NCI-H1930 (cell line): ENCODE measurements at places on chromosomes 7 and 10.

GRCh38 chr10:17181751-17182150, 19.7 kb downstream of the TRDMT1 start:
- DNase-seq: no peak

GRCh38 chr7:29209745-29210144, 15.2 kb downstream of the CHN2 start:
- DNase-seq: no peak

DNA sequence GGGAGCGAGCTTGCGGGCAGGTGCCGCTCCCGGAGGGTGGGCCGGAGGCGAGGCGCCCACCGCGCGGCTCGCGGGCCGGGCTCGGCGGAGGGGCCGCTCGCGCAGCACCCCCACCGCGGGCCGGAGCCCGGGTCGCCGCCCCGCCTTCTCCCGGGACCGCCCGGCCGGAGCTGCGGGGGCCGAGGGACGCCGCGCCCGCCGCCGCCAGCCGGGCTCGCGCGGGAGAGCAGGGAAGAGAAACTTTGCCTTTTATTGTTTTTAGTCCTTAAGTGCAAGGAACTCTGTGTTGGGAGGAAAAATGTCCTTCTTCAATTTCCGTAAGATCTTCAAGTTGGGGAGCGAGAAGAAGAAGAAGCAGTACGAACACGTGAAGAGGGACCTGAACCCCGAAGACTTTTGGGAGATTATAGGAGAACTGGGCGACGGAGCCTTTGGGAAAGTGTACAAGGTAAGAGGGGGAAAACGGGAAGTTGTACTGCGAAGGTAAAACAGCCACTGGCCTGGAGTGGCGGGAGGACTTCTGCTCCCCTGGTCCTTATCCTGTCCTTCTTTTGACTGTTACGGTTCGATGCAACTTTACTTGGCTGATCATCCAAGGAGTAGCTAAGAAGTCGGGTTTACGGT, 620 bp downstream of the SLK start:
- no peak for DNase-seq

- no peak for DNase-seq
These were observed 34.7 kb downstream of the MET start for GRCh38 chr7:116706668-116707126.

- no peak for DNase-seq
These were observed 290.1 kb upstream of the KIAA1217 start for GRCh38 chr10:23918839-23919238.

GRCh38 chr7:39761449-39761848, 138.1 kb downstream of the RALA start:
- no peak for DNase-seq

GRCh38 chr7:89761173-89761572, 393.1 kb upstream of the STEAP1 start:
- DNase-seq: no peak
